NK-92 treated with Interleukin-12 subunit alpha and Interleukin-12 subunit beta, amount 100 ng/mL, for 24 hours (cell line): ENCODE measurements at places on chromosomes 3 and 15.

- no peak for DNase-seq
Observed at GRCh38 chr15:69164807-69165636, 4.6 kb downstream of the GLCE start.

- DNase-seq, result peak; percentile 68
Observed at GRCh38 chr3:125374501-125374995, 577 bp downstream of the ZNF148 start.

DNA sequence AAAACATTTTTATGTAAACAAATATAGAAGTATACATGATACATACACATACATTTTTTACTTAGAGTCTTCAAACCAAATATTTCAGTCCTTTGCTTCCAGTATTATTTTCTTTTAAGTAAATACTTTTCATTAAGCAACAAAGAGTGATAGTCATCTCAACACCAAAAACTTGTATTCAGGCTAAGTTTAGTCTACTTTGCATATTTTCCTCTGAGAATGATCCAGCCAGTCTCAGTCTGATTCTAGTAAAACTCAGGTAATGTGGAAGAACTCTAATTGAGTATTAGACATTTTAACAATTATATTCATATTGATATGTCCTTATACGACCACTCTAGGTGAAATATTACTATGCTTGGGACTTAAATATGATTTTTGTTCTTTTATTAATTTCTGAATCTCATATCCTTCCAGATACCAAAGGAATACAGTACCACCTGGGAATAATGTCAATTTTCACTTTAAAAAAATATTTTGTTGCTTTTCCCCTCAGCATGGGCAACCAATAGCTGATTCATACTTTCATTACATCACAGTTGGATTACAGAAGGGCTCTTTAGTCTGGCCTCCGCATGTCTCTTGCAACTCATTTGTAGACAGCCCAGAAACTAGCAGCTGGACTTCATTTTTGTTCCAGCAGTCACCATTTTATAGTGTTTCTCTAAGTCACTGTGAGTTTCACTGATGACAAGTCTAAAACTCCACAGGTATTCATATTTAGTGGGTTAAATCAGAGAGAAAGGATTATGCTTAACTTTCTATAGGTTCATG, 390.4 kb downstream of the ZBTB20 start:
- no peak for DNase-seq

DNA sequence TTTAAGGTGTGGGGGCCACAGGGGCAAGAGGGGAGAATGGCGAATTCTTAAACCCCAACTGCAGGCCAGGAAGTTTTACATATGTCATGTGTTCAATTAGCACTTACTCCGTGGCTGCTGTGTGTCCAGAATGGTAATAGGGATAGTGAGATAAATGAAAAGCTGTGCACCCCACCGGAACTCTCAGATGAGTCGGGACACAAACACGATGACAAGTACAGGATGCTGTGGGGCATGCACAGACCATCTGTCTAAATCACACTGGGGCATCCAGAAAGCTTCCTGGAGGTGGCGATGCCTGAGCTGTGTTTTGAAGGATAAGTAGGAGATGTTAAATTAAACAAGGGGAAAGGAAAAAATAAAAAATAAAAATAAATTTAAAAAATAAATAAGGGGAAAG, 18.3 kb upstream of the TMEM158 start:
- DNase-seq, result no peak

GRCh38 chr3:175489406-175489805, 630.3 kb downstream of the NAALADL2 start:
- no peak for DNase-seq

- no peak for DNase-seq
Observed at GRCh38 chr3:188146219-188146618, 7.7 kb upstream of the LPP start.

GRCh38 chr3:193140381-193140780, 100.6 kb upstream of the PLAAT1 start:
- DNase-seq, result no peak

GRCh38 chr15:52357949-52358348, 62.3 kb upstream of the MYO5C start:
- DNase-seq, result no peak

- no peak for DNase-seq
Observed at GRCh38 chr3:66797889-66798560, 200.1 kb upstream of the KBTBD8 start.

DNA sequence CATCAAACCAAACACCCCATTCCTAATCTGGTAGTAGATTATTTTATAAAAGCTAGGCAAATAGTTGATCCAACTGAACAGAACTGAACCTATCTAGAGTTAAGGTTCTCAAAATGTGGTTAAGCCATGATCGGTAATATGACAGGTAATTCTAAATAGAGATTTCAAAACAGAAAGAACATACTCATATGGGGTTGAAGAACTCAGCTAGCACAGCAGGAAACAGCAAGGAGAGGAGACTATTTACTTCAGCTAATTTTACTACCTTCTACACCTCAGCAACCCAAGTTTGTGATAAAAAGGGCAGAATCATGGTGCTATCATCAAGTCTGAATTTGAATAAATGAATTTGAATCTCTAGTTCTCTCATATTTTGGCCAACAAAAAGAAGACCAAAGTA, 11.8 kb downstream of the CD47 start:
- DNase-seq, result no peak

- DNase-seq, result no peak
Observed at GRCh38 chr15:55590788-55591187, 2.6 kb upstream of the PYGO1 start.

DNA sequence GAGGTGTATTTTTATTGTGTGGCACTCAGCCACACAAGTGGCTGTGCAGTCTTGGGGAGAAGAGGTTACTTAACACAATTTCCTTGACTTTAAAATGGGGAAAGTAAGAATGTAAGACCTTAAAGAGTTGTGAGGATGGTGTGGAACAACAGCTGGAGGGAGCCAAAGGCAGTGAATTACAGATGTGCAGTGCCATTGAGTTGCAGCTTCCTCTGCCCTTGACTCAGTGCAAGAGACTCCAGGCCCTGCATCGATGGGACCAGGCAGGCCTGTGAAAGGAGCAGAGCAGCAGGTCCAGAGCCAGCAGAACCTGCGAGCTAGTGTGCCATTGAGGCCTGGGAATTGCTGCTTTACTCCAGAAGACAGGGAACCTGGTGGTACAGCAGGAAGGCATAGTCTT, 27.2 kb downstream of the EEFSEC start:
- DNase-seq, result no peak

GRCh38 chr3:24986612-24987011, 441.5 kb upstream of the RARB start:
- DNase-seq, result no peak

GRCh38 chr3:196666001-196666867, 26.7 kb downstream of the NRROS start:
- no peak for DNase-seq

DNA sequence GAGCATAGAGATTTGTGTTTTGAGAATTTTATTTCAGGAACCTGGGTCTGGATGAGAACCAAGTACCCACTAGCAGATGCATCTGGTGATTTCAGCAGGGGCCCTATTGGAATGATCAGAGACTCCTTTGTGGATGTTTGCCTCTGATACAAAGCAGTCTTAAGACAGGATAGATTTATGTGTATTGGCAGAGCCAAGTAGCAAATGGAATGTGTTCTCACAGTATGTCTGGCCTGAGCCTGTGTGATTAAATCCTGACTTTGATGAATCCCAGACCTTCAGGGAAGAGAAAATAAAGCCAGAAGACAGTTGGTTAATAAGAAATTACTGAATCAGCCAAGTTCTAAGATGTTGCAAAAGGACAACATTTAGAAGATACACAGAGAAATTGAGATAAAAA, 755.5 kb upstream of the SEMA6D start:
- no peak for DNase-seq
